ENCODE measurements at places on chromosomes 6 and 20.

GRCh38 chr6:107491760-107492660, 2.1 kb downstream of the SOBP start:
- no peak for DNase-seq

GRCh38 chr20:41174373-41174772, 37.0 kb downstream of the PLCG1 start:
- no peak for DNase-seq

DNA sequence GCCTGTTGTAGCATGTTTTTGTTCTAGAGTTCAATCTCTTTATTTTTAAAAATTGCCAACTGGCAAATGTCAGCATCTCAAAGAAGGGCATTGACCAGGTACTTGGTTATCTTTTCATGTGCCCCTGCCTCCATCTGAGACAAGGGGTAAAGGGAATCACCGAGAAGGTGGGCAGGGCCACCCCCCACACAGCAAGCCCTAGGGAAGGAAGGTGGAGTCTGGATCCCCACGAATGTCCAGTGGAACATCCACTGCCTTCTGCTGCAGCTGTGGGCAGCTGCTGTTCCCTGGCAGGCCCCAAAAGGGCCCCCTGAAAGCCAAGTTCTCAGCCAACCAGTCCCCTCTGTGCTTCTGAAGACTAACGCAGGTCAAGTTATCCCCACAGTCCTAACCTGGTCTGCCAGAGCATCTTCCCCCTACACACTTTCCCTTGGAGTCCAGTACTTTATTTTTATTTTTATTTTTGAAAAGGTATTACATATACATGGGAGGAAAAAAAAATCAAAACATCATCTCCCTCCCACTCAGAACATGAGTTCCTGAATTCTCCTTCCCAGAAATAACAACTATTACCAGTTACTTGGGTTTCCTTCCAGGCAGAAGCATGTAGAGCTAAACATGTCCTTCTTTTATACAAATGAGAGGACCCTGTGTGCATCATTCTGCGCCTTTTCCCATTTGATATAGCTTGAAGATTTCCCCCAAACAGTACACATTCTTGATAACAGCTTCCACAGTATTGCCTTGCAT, 253.7 kb downstream of the MAFB start:
- no peak for DNase-seq

DNA sequence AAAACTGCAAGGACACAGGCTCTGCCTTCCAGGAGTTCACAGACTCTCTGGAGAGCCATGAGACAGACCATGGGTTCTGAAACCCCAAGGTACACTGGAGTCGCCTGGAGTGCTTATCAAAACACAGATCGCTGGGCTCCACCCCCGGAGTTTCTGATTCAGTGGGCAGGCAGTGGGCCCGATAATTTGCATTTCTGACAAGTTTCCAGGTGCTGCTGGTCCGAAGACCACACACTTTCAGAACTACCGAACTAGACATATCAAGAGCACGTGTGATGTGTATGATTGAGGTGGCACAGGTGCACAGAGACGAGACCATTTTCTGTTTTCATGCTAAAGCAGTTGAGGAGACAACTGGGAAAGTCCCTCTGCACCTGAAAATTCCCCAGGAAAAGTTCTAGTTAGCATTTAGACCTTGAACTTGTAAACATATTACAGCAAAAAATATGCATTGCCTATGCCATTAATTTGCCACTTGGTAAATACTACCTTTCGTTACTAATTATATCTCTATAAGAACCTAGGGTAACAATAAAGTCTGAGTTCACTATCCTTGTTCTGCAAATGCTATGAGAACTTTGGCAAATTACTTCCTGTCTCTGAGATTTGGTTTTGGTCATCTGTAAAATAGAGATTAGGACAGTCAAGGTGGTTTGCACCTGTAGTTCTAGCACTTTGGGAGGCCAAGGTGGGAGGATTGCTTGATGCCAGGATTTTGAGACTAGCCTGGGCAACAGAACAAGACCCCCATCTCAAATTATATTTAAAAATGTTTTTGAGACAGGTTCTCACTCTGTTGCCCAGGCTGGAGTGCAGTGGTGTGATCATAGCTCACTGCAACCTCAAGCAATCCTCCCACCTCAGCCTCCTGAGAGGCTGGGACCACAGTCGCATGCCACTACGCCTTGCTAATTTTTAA, 14.3 kb upstream of the PIM1 start:
- DNase-seq: no peak

DNA sequence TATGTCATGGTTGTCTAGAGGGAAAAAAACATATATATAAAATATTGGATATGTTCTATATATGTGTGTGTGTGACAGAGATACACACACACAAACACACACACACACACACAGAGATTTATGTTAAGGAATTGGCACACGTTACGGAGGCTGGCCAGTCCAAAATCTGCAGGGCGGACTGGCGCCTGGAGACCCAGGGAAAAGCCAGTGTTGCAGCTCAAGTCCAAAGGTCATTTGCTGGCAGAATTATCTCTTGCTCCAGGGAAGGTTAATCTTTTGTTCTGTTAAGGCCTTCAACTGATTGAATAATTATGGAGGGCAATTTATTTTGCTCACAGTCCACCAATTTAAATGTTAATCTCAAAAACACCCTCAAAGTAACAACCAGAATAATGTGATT, 37.5 kb upstream of the PDE7B start:
- DNase-seq: no peak

- DNase-seq: no peak
Observed at GRCh38 chr6:28218312-28219248, 6.5 kb upstream of the ZSCAN9 start.

- DNase-seq: no peak
Observed at GRCh38 chr20:8331740-8332412, 199.8 kb downstream of the PLCB1 start.

DNA sequence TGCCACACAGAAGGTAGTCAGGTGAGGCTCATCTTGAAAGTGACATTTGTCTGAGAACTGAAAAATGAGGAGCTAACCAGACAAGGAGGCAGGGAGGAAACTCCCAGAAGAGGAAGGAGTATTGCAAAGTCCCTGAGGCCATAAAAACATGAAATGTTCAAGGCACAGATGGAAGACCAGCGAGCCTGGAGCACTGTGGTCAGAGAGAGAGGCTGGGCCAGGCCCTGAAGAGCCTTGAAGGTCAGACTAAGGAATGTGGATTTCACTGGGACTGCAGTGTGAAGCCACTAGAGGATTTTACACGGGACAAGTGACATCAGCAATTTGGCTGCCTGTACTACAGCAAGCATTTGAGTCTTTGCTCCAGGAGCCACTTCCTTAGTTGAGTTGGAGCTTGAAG, 21.1 kb upstream of the TMEM181 start:
- DNase-seq: no peak

DNA sequence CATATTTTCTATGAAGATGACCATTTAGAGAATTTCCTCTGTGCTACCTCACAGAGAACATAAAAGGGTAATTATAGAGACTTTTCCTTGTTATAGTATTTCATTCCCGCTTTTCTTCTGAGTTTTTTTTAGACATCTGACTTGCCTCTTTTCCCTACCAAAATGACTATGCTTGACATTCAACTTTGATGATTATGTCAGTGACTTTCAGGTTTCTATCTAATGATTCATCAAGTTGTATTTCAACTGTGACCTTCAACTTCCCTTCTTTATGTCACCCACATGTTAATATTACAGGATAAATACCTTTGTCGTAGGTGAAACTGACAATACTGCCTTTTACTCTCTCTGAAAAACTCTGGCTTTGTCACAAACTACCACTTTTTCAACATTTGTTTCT, 95.3 kb downstream of the MLIP start:
- no peak for DNase-seq

DNA sequence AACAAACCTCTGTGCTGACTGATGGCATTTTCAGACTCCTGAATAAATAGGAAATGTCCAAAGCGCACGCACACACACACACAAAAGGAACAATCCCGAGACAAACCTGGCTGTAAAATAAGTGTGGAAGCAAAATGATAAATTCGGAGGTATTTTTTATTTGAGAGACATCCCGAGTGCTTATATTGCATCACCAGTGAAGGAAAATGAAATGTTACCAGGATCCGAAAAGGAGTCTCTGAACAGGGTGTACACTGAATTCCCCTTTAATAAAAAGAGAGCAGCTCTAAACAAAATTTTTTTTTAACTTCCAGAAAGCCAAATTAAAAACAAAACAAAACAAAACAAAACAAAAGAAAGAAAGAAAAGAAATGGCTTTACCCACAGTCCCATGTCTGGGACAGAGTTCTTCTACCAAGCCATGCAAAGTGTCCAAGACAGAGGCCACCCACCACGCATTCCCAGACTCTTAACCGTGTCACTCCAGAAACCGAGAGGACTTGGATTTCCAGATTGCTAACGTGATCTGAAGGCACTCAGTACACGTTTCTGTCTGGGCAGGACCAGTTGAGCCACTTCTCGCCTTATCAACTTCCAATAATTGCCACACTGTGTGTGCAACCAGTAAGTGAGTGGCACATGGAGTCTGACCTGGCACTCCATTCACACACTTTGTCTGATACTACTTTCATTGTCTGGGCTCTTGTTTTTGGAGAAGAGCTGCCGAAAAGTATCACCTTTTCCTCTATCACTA, 817 bp downstream of the ME1 start:
- no peak for DNase-seq

DNA sequence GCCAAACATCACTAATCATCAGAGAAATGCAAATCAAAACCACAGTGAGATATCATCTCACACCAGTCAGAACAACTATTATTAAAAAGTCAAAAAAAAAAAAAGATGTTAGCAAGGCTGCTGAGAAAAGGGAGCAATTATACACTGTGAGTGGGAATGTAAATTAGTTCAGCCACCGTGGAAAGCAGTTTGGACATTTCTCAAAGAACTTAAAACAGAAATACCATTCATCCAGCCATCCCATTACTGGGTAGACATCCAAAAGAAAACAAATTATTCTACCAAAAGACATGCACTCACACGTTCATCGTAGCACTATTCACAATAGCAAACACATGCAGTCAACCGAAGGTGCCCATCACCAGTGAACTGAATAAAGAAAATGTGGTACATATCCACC, 213.9 kb downstream of the TTLL2 start:
- no peak for DNase-seq

GRCh38 chr6:106525882-106526275, 103.4 kb downstream of the RTN4IP1 start:
- DNase-seq: no peak
